Suppressor macrophage treated with lipopolysaccharide for 4 hours (primary cell): ENCODE measurements at places on chromosomes 1 and 21.

DNA sequence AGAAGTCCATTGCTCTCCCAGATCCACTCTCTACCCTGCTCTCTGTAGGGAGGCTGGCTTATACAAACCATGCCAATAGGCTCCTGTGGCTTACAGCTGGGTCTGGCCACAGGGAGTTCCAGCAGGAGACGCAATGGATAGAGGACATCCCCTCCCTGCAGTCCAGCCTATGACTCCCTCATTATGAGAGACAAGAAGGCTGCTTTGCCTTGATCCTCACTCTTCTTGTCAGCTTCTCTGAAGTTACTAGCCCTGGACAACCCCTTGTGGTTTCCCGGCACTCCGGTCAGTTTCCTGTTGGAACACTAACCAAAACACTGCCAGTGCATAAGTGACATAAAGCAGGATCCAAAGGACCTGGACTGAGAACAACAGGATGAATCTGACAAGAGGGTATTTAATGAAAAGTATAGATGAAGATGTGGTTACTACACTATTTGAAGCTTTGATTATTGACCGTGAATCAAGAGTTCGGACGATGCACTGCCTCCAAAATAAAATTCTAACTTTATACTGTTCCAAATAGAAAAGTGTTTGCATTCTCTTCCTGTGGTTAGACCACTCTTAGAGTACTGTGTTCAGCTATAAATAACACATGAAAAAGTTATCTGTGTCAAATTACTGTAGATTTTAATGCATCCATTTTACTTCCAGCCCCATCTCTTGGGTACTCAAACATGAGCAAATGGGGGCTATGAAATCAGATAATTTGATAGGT is 32.7 kb upstream of the ZNF326 start:
- DNase-seq, result peak; percentile 59

DNA sequence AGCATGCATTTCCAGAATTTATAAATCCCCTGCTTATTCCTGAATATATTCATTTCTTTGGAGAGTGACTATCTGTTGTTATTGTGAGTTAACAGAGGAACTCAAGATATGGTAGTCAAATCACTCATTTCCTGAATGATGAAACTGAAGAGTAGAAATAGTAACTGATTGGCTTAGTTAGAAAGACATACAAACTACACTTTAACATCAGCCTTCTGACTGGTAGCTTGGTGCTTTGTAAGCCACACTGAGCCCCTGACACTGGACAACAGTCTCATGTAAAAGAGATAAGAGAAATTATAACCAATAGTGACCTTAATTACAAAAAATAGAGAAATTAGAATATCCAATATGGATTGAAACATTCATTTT is 4.8 kb downstream of the GBP7 start:
- peak; percentile 39 for DNase-seq

- DNase-seq, result no peak
Measured at GRCh38 chr1:9836632-9836960, 12.8 kb upstream of the CLSTN1 start.

DNA sequence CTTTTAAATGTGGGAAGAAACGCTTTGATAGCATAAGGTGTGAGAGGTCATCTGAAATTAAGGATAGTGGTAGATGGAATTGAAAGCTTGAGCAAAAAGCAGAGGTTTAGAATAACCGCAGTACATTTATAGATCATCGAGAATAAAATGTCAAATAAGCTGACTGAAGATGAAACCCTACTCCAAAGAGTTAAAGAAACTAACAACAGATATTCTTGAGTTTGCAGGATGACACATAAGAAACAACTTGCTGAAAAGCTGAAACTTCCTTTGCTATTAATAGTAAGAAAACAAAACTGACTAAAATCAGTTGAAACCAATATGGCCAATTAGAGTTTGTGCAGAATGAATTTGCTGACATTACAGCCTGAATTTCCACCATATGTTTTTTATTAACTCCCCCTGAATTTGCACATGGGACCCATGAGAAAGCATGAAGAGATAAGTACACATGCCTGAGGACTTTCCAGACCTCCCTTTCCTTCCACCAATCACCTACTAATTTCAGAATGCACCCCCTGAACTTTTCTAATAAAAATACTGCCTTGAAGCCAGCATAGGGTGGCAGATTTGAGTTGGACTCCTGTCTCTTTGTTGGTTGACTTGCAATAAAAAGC is 1.7 kb upstream of the C1orf185 start:
- no peak for DNase-seq

DNA sequence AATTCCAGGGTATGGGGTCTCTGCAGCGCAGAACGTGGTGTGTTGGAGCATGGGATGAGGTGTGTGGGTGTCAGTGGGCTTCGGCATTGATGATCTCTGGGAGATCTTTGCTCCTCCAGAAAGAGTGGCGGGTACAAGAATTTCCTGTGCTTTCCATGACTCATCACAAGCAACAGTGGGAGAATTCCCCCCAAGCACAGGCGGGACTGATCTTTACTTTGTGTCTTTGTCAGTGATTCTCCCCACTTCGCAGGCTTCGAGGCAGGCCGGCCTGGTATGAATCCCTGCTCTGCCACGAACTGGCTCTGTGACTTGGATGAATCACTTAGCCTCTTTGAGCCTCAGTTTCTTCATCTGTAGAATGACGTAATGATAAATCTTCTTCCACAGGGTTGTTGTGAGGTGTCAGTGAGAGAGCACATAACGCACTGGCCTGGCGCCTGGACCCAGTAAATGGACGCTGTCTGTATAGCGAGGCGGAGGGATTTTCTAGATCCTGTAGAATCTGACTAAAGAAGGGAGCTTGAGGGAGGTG is 2.0 kb downstream of the OPRD1 start:
- no peak for DNase-seq

GRCh38 chr1:87108814-87109411 is 194.5 kb downstream of the HS2ST1 start:
- no peak for DNase-seq

GRCh38 chr1:109499661-109500536 is 6.0 kb downstream of the CYB561D1 start:
- peak; percentile 44 for DNase-seq

- no peak for DNase-seq
Measured at GRCh38 chr1:68085752-68086151, 35.3 kb upstream of the DIRAS3 start.

- DNase-seq, result no peak
Measured at GRCh38 chr1:235014756-235015155, 113.9 kb downstream of the TOMM20 start.

GRCh38 chr1:198910816-198911215 is 272.0 kb downstream of the PTPRC start:
- DNase-seq, result no peak

DNA sequence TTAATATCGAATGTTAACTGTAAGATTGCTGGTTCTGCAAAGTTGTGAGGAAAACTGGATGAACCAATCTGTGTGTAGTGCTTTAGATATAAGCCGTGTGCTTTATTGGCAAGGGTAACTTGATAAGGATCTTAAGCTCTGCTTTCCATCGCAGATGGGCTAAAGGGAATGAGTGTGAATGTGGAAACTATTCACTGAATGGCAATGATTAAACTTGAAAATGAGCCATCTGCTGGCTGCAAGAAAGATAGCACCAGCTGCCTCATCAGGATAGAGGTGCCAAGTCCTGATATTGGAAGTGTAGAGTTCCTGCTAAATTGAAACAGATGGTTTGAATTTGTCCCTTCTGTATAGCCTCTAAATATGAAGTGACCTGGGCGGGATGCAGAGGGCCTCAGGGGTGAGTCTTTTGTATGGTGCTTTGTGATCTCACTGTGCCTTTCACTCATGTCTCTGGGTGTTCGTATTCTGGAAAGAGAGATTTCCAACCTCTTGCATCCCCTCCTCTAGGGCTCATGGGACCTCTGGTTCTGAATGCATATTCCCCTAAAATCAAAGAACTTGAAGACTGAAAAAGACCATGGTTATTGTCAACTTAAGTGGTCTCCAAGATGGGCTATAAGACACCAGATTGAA is 9.2 kb downstream of the FCRL3 start:
- DNase-seq, result peak; percentile 43

DNA sequence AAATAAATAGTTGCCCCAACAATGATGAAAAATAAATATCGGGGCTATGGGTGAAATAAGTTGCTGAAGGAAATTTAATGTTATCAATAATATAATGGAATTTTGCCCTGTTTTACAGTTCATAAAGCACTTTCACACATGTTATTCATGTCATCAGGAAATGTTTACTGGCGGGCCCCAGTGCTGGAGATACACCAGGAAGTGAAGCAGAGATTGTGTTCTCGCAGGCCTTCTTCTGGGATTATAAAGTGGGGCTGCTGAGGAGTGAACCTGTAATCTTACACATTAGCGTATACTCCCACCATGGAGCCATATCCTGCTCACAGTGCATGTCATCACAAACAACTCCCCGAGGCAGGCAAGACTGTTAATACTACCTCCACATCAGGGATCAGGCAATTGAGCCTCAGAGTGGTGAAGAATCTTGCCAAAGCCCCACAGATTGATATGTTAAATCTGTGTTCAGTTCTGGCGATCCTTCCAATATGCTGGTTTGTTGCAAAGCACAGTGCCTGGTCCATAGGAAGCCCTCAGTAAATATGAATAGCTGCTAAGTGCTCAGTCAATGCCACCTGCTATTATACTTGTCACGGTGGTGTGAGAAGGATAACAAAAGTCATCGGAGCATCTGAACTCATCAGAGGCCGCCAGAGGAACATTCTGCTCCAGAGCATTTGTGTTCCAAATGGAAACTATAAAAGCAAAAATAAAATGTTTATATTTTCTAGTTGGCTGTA is 104.4 kb upstream of the UBE2U start:
- DNase-seq, result no peak

DNA sequence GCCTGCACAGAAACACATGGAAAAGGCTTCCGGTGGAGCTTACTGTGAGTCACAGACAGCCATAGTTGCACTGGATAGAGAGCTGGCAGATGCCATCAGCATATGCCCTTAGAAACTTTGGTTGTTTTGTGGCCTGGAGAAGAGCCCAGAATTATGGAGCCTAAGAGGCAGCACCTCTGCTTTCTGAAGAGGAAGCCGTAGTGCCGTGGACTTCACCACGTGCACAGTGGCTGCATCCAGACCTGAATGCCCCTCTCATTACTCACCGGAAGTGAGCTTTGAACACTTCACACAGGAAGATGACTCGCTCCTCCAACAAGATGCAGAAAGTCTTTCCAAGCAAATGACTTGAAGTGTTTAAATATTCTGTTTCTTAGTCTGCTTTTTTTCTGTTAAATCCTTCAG is 28.4 kb downstream of the JUN start:
- DNase-seq, result peak; percentile 86

- no peak for DNase-seq
Measured at GRCh38 chr1:185819798-185820197, 85.6 kb downstream of the HMCN1 start.

DNA sequence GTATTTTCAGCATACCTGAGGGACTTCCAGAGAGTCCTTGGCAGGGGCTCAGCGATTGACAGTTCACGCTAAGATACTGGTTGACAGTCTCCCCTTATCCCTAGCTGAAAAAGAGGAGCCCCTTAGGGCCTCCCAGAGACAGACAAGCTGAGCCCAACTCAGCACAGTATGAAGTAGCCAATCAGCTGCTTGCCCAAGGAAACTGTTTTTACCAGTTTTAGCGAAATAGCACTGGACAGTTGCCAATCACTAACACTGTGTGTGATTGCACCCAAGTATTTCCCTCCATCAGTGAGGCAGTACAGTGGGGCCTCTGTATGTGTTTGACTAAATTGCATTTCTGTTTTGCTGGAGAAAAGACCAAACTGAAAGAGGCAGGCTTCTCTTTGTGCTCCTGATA is 27.0 kb downstream of the KHDRBS1 start:
- DNase-seq, result no peak

DNA sequence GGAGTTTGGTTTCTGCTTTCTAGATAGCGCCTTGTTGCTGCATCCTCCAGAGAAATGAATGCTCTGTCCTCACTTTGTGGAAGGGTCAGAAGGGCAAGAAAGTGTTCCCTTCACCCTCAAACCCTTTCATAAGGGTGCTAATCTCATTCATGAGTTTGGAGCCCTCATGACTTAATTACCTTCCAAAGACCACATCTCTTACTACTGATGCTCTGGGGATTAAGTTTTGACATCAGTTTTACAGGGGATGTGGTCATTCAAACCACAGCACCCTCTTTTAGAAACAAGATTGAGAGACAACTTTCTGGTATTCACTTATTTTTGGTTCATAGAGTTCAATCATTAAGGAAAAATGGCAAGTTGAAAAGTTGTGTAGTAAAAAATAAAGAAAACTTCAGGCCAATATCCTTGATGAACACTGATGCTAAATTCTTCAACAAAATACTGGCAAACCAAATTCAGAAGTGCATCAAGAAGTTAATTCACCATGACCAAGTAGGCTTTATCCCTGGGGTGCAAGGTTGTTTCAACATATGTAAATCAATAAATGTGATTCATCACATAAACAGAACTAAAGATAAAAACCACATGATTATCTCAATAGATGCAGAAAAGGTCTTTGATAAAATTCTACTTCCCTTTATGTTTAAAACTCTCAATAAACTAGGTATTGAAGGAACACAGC is 442.1 kb downstream of the PTBP2 start:
- no peak for DNase-seq

DNA sequence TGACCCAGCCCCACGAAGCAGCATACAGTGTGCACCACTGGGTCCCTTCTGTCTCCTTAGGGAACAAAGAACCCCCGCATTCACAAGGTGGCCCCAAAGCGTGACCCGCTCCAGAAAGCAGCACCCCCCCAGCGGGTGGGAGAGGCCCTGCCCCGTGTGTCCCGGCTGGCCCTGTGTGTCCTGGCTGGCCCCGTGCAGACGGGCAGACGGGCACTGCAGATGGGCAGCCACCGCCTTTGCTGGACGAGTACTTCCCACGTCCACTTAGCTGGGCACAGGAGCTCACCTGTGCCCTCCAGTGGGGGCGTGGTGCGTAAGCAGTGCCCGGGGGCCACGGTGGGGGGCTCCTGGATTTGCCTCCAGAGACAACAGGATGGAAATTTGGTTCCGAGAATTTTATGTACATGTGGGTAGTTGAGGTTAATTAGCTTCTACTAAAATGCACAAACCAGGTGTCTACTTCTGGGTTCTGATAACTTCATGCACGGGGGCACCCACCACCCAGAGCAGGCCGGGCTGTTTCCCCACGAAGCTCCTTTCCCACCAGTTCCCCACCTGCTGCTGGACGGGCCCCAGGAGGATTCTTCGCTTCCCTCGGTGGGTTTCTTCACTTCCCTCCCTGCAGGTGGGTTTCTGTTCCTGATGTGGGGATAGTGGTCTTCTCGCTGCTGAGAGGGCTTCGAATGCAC is 33.2 kb upstream of the SLC19A1 start:
- DNase-seq, result no peak

DNA sequence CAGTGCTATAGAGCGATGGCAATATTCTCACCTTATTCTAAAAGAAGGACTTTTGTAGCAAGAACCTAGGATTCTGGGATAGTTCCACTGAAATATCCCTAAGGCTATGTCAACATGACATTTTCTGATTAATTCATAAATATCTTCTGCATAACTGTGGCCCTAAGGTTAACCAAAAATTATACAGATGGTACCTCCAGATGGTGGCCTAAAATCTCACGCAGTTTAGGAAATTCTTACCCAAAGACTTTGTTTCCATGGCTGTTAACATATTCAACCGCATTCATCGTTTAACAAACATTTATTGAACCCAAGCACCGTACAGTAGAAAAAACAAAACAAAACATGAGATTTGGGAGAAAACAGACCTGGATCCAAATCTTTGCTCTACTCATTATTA is 19.1 kb downstream of the NID1 start:
- no peak for DNase-seq
